AG04449 (cell line): ENCODE measurements at places on chromosomes 3 and 15.

- no peak for DNase-seq
Measured at GRCh38 chr3:20344400-20344959, 158.5 kb upstream of the SGO1 start.

DNA sequence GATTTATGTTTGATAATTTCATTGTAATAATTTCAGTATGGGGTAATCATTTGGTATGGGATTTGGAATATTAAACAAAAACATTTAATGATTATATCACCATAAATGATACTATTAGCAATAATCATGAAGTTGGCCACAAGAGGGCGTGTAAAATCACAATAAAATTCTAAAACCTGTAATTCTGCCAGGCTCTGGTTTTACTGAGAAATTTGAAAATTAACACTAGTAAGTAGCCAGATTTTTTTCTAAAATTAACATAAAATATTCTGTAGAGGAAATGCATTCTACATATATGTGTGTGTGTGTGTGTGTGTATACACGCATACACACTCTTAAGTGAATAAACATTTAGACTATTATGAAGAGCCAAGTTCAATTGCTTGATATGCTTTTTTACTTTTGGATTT lies 40.5 kb downstream of the FEZF2 start:
- no peak for DNase-seq

DNA sequence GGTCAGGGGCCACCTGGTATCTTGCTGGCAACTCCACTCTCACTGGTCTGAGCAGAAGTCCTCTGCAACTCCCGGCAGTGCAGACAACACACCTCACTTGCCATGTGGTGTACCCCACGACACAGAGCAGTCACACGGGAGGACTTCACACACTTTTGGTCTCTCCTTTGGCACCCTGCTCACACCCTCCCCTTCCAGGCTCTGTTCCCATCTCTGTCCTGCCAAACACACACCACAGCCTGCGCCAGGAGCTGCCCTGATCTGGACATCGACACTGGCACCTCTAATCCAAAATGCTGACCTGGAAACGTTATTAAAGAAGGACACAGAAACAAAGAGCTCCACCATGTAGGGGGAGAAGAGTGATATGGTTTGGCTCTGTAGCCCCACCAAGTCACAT lies 57.2 kb downstream of the SLC41A3 start:
- DNase-seq = no peak

DNA sequence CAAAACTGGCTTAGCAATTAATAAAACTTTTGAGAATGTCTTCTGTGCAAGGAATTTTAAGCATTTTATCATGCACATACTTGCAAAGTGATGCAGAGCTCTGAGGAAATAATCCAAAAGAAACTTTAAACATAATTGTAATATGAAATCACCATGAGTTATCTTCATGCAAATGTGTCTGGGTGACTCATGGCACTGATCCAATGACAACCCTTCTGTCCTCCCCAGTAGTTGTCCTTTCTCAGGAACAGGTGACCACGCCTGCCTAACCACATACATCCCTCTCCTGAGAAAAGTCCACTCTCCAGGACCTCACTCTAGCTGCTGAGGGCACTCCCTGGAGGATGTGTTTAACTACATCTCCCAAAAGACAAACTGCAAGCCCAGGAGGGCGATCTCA lies 530.6 kb upstream of the IL12A start:
- DNase-seq = peak; percentile 93

DNA sequence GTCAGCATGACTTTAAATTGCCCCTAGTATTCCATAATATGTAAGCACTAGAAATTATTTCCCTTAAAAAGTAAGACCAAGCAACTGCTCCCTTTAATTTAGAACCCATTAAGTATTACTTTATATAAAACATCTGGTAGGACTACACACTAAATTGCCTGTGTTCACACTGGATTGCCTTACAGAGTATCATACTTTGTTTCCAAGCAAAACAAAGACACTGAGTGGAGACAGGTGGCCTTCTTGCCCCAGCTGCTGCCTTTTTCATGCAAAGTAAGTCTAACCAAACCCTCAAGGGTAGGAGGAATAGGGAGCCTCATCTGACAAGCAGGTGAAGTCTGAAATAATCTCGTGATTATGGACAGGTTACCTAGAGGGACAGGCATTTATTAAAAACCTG lies 87.3 kb downstream of the PEX5L start:
- no peak for DNase-seq

GRCh38 chr3:140859592-140860336 lies 81.9 kb upstream of the SLC25A36 start:
- no peak for DNase-seq

- no peak for DNase-seq
Measured at GRCh38 chr15:41695750-41696436, 35.7 kb downstream of the MGA start.

GRCh38 chr3:184820525-184820924 lies 8.6 kb downstream of the VPS8 start:
- no peak for DNase-seq

DNA sequence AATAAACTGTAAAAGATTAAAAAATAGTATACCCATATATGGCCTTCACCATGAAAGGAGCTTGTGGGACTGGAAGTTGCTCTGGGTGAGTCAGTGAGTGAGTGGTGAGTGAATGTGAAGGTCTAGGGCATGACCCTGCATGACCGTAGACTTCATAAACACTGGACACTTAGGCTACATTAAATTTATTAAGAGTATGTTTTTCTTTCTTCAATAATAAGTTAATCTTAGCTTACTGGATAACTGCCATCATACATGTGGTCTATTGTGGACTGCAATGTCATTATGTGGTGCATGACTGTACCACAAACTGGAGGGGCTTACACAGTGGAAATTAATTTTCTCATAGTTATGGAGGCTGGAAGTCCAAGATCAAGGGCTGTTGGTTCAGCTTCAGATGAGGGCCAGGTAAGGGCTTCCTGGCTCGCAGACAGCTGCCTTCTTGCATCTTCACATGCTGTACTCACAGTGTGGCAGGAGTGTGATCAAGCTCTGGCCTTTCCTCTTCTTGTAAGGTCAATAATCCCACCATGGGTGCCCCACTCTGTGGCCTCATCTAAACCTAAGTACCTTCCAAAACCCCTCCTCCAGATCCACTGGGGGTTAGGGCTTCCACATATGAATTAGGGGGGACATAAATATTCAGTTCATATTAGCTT lies 40.8 kb upstream of the PRR23E start:
- DNase-seq = no peak

DNA sequence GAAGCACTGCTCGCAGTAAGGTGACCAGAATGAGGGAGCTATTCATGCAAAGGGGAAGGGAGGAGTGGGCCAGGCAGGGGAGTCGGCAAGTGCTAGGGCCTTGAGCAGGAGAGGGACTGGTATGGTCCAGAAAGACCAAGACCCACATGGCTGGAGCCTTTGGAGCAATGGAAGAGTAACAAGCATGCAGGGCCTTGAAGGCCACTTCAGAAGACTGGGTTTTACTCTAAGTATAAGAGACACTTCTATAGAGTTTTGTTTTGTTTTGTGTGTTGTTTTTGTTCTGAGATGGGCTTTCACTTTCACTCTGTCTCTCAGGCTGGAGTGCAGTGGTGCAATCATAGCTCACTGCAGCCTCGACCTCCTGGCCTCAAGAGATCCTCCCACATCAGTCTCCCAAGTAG lies 42.0 kb downstream of the BFSP2 start:
- DNase-seq = no peak

DNA sequence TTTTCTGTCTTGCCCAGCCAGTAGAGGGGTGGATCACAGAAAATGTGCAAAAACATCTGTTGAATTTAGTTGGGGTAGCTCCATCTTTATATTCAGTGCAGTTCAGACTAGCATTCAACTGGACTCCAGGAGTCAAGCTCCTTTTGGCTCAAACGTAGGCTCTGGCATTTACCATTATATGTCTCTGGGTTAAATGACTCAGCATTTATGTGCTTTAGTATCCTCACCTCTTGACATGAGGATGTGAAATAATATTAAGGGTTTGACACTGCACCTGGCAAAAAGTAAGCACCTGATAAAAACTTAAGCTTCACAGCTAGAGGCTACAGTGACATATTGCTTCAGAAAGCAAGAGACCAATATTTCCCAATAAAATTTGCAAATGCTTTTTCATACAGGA lies 14.8 kb downstream of the PRC1 start:
- DNase-seq = no peak

DNA sequence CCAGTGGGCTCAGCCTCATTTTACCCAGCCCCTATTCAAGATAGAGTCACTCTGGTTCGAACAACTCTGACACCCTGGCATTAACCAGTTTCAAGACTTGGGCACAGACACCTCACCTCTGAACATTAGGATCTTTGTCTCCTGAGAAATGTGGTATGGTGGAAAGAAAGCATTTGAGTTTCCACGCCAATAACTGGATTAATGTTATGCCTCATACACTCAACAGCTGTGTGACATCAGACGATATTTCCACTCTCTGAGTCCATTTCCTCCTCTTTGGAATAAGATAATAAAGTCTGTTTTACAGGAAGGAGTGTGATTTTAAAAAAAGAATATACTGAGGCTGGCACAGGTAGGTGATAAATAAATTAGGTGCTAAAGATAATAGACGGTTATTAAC lies 121.3 kb upstream of the CHL1 start:
- no peak for DNase-seq

DNA sequence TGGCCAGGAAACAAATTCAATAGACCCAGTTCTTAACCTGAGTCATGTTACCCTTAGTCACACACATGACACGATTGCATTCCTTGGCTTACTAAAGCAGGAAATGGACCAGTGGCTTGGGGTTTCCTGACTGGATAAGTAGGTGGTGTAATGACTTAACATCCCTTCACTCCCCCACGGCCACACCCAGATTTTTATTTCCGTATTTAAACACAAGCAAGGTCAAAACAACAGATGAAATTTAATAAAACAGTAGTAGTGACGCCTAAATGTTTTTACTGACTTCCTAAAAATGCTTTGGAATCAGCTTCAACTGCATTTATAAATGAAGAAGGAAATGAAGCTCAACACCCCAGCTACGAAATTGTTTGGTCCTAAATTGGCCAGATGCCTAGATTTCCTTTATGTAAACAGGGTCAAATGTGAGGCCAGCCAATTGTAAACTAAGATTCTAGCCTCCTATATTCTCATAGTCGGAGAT lies 324.3 kb downstream of the CHST2 start:
- peak; percentile 85 for DNase-seq

DNA sequence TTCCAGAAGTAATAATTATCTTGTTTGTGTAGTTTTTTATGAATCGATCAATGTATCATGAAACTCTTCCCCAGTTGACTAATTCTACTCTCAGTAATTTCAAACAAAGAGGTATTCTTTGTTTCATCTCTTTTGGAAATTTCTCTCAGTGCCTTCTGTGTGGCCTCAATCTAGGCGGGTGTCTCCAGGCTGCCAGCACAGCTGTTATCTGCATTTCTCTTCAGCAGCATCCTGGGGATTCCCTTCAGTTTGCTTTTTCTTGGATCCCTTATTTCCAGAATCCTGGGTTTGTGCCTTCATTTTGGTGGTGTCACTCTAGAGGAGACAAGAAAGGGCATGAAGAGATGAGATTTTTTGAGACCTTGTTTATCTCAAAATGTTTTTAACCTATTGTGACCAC lies 22.7 kb downstream of the NIPA2 start:
- no peak for DNase-seq

DNA sequence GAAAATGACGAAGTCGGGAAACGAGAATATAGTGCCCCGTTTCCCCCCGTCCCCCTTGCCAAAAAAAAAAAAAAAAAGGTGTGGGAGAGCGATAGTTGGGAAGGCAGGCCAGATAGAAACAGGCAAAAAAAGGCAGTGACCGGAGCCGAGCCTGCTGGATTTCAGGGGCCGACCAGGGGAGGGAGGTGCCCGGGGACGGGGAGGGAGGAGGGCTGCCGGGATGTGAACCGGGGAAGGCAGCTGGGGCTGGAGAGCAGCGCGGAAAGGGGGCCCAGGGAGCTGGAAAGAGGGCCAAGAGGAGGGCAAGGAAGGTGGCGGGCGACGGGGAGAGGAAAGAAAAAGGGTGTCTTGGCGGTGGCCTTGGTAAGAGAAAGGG lies 837 bp downstream of the LRRN1 start:
- no peak for DNase-seq

GRCh38 chr3:37107846-37108245 lies 66.5 kb downstream of the LRRFIP2 start:
- DNase-seq = no peak

GRCh38 chr3:2554656-2555055 lies 456.0 kb downstream of the CNTN4 start:
- no peak for DNase-seq

- DNase-seq = no peak
Measured at GRCh38 chr15:99550077-99550476, 15.7 kb upstream of the MEF2A start.

- DNase-seq = no peak
Measured at GRCh38 chr3:72542781-72543180, 305.5 kb downstream of the SHQ1 start.

DNA sequence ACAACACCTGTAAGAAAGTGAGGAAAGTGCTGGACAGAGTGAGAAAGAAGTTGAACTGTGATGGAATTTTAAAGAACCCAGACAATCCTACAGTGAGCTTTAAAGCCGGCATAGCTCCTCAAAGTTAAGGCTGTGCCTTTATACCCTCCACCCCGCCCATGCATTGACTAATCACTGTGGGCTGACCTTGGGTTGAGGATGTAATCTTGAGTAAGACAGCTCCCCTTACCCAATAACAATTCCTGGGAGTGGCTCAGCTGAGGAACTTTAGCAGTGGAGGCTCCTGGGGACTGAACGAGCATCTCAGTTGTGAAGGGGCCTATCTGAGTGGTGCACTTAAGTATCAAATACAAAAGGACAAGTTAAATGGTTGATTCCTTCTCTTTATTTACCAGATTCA lies 35.7 kb upstream of the ZNF770 start:
- DNase-seq = no peak

DNA sequence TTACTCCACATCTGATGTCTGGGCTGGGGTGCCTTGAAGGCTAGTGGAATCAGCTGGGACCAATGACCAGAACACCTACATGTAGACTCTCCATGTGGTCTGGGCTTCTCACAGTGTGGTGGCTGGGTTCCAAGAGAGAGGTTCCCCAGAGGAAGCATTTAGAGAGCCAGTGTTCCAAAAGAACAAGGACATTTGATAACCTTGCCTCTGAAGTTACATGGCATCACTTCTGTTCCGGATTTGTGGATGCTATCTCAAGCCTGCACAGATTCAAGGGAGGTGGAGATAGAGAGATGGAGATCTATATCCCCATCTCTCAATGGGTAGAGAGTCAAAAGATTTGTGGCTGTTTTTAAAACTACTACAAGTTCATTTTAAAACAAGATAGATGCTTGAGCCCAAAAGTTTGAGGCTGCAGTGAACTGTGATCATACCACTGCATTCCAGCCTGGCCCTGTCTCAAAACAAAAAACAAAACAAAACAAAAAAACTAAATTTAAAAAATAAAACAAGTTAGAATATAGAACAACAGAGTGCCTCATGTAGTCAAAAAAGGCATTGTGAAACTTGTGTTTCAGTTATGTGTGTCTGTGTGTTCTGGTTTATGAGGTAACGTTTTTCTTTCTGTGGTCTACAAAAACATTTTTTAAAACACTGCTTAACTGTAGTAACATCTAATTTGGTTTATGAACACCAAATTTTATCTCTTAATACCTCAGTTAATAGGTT lies 44.8 kb downstream of the PDE8A start:
- DNase-seq = no peak

GRCh38 chr15:60091157-60091556 lies 87.0 kb downstream of the FOXB1 start:
- DNase-seq = peak; percentile 38

GRCh38 chr3:66220602-66221377 lies at the start of gene SLC25A26:
Gene SLC25A26 (plus strand): TSS chr3:66221001. CDS start chr3:66221095, 94 bp downstream.
- peak; percentile 65 for DNase-seq
